ENCODE measurements at places on chromosomes 6 and 20. TPM values are rescaled to one million over a fixed set of nuclear protein-coding genes. Genes with fewer than 3 reads are reported as not detected.

RNF182 gene
- total RNA-seq: 0.39 TPM

SCUBE3 gene
- 1.5 TPM for total RNA-seq

GRCh38 chr20:31674895-31675827 lies 37.4 kb downstream of the COX4I2 start:
- H3K36me3 ChIP-seq: peaks cover 21% of the 10 kb centered on the region
- no peaks in the 10 kb centered on the region for H3K27me3 ChIP-seq
- DNase-seq: no peak
- peak overlapping the region; percentile 81 for H3K27ac ChIP-seq
- H3K4me1 ChIP-seq: peaks cover 78% of the 10 kb centered on the region

SEMG1 gene
- total RNA-seq: not detected

GRCh38 chr6:21918041-21918440 lies 324.5 kb downstream of the SOX4 start:
- H3K27me3 ChIP-seq: no peaks in the 10 kb centered on the region
- H3K36me3 ChIP-seq: no peaks in the 10 kb centered on the region
- H3K4me3 ChIP-seq: no peak overlapping the region
- peak; percentile 45 for DNase-seq
- peak overlapping the region; percentile 69 for H3K27ac ChIP-seq
- H3K4me1 ChIP-seq: peaks cover 20% of the 10 kb centered on the region

GRCh38 chr6:13500264-13500663 lies 12.9 kb upstream of the GFOD1 start:
- DNase-seq: no peak
- no peak overlapping the region for H3K4me3 ChIP-seq
- H3K4me1 ChIP-seq: no peaks in the 10 kb centered on the region
- H3K27me3 ChIP-seq: no peaks in the 10 kb centered on the region

Measured in Caco-2 (cell line).